ENCODE measurements at places on chromosomes 7 and 10.

DNA sequence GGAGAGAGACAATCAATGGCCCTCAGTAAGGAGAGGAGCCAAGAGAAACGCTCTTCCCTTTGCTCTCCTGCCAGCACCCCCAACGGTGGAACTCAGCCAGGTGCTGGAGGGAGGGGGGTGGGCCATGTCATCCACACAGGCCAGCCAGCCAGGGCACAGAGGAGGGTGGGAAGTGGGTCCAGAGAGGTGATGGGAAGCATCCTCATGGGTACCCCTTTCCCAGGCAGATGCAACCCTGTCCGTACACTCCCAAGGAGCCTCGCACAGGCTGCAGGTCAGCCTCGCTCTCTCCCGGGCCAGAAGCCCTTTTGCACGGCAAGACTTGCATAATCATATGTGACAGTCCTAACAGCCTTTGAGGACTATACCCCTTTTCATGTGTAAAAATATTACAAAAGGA lies 142.0 kb upstream of the NAMPT start:
- no peak for DNase-seq

DNA sequence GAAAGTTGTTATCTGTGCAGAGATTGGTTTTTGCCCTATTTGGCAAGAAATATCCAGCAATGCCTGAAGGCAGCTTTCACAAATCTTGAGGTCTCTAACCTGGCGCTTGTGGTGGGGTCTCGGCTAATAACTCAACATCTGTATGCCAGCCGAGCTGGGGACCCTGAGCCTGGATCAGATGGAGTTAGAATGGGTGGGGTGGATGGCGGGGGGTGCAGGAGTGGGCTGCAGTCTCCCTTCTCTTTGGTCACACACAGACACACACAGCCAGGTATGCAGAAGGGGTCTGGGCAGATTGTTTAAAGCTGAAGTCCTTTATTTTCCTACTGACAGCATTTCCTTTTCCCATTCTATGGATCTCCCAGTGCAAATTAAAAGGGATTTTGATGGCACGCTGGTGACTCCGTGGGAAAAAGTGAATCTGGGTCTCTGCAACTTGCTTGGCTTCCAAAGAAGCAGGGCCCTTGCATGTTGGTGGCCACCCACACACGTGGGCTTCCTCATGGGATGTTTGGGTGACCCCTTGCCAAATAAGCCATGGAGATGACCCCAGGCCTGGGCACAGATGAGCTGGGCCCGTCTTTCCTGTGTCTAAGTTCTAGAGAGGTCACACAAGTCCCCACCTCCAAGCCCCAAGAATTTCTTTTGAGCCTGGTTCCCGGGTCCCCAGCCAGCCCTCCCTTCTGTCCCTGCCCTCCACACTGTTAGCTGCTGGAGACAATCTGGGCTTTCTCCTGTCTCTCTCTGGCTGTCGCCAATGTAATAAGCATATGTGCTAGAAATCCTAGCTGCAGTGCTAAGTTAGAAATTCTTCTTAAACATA lies 39.9 kb upstream of the EMX2 start:
- no peak for DNase-seq

- no peak for DNase-seq
Measured at GRCh38 chr7:1721047-1721690, 51.1 kb downstream of the ELFN1 start.

DNA sequence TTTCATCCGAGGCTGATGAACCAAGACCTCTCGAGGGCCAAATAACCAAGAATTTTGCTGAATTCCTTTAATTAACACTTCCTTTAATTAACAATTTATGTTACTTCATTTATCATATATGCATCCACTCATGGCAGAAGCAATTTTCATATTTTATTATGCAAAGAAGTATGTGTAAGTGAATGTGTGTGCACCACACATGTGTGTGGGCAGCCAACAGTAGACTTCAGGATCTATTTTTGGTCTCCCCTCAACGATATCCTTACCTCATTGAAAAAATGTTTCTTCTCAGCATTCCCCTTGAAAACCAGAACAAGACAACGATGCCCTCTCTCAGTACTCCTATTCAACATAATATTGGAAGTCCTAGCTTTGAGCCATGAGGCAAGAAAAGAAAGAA lies 96.8 kb downstream of the ICA1 start:
- DNase-seq: no peak

DNA sequence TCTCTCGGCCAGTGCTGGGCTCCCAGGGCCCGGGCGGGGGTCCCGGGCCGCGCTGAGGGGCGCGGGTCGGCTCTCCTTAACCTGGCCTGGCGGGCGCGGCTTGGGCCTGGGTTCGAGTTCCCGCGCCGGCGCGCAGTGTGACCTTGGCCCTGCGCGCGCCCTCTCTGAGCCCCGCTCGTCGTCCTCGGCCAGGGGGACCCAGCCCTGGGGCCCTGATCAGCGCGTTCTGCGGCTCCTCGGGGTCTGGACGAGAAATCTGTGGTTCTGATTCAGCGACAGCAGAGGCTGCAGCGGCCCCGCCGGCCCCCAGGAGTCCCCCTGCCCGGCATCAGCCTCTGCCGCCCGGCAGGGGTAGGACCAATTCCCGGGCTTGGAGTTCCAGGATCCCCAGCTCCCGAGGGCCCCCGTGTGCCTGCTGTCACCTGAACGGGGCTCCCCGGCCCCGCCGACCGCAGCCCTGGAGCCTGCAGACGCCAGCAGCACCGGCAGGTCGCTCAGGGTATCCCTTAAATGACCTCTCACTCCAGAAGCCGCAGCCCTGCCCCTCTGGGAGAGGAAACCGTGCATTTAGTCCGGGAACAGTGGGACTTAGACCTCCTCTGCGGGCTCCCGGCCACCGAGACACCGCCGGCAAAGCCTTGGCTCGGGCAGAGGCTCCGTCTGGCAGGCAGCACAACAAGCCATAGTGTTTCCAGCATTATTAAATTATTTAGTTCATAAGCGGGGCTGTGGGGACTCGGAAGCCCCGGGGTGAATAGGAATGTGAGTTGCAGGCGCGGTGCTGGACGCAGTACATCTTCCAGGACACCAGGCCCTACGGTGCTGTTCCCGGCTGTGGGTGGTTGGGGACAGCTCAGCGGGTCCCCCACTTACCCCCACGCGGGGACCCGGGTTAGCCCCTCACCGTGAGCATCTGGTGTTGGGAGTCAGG lies 572 bp downstream of the CHST12 start:
- DNase-seq: no peak

DNA sequence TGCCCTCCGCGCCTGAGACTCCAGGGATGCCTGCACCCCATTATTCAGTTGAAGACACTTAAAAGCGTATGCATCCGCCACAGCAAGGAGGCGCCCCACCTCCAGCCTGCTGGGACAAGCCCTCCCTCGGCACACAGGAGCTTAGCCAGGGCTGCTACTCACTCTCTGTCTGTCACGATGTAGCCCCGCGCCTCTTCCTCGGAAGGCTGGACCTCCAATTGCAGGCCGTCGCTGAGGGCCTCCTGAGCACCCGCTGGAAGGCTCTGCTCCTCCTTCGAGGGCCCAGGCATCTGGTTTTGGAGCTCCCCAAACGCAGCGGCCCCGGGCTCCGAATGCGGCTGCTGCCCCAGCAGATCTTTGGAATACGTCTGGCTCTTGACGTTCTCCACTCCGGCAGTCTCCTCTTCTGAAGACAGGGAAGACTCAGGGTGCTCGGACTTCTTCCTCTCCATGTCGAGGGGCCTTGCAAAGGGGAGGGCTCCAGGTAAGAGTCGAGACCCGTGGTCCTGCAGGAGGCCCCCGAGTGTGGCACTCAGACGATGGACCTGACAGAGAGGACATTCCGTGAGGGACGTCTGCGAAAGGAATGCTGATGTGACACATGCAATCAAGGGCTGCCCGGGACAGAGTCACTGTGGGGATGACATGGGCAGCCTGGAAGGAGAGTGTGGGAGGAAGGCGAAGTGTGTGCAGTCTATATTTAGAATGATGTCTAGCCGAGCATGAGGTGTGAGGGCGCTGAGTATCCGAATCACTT lies 453.9 kb downstream of the PTPRN2 start:
- no peak for DNase-seq

GRCh38 chr10:95790982-95791381 lies 35.0 kb downstream of the ENTPD1 start:
- no peak for DNase-seq

DNA sequence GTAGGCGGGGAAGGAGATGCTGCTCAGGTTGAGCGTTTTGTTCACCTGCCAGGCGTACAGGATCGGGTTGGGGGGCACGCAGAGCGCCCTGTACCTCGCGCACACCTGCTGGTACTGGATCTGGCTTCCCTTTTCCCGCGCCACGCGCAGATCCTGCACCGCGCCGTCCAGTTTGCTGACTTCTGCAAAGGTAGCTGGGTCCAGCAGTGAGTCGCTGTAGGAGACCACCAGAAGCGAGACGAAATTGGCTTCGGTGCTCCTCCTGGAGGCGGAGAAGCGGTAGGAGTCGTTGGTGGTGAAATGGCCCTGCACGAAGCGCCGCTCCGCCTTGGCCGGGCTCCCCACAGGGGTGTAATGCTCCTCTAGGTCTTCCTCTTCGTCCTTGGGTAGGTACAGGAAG lies 90.7 kb upstream of the RAB18 start:
- no peak for DNase-seq

DNA sequence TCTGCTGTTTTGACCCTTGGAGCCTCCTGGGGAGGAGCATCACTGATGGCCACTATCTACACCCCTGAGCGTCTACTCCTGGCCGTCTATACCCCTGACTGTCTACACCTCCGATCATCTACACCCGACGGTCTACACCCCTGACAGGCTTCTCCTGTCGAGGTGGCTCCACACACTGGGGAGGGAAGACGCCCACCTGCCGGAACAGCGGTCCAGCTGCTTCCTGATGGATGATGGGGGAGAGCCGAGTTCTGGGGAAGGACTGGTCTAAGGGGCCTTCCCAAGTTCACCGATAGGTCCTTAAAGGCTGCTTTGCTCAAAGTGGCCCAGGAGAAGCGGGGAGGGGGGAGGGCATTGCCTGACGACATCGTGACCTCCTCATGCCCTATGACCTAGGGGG lies 39.4 kb downstream of the GBX1 start:
- no peak for DNase-seq

- no peak for DNase-seq
Measured at GRCh38 chr7:95788884-95789283, 16.5 kb downstream of the DYNC1I1 start.

DNA sequence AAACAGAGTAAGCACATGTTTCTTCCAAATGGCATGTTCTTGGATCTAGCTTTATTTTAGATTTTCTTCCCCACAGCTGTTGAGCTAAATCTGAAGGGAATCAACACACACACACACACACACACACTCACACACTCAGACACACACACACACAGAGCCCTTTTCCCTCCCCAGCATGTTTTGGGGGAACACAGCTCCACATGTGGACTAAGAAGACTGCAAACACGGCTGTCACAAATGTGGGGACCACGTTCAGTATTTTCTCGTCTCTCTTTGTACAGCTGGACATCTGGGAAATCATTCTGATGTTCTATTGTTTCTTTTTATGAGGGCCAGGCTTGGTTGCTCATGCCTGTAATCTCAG lies 116.3 kb downstream of the ABLIM1 start:
- DNase-seq: no peak

GRCh38 chr7:85564861-85565260 lies 378.0 kb upstream of the SEMA3D start:
- no peak for DNase-seq

GRCh38 chr10:132124201-132124920 lies 58.6 kb downstream of the JAKMIP3 start:
- DNase-seq: no peak

DNA sequence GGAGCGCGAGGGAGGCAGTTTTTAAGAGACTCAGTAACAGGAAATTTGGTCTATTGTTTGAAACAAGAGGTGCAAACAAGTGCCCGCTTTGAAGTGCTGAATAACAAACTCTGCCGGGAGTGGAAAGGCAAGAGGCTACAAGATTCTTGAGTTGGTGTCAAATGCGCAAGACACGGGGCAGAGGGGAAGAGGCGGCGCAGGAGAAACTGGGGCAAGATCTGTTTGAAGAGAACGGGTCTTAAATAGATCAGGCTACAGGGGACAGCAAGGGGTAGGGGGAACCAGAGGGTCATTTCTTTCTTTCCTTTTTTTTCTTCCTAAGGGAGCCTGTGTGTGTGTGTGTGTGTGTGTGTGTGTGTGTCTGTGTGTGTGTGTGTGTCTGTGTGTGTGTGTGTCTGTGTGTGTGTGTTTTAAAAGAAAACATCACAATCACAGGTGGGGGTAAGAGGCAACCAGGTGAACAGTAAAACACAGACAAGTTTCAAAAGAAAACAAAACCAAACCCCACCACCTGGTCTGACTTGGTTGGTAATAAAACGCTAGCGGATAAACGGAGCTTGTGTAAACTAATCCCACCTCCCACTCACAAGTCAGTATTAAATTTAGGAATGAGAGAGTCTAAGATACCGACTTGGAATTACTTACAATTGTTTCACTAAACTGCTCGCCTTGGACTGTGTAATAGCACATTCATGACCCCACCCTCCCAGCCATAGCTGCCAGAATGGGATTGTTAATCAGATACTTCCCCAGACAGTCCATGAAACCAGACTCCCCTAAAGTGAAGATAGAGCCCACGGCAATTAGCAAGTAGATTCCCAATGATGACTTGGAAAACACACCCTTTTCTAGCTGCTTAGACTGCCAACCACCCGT lies 13.1 kb upstream of the CUX1 start:
- DNase-seq: no peak

DNA sequence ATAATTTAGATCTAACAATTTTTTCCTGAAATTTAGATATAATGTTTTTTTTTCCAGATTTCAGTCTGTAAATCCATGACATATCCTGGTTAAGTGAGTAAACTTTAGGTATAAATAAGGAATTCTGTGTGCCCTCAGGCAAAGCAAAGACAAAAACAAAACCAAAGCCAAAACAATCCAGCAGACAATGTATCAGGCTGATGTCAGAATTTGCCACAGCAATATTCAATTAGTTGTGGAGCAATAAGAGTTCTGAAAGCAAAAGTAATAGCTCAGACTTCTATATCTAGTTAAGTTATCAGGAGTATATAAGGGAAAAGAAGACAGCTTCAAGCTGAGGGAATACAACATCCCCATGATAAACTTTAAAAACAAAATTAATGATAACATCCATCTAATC lies 82.0 kb downstream of the MKX start:
- DNase-seq: no peak

GRCh38 chr7:138313829-138314178 lies 146.3 kb upstream of the TRIM24 start:
- DNase-seq: no peak

DNA sequence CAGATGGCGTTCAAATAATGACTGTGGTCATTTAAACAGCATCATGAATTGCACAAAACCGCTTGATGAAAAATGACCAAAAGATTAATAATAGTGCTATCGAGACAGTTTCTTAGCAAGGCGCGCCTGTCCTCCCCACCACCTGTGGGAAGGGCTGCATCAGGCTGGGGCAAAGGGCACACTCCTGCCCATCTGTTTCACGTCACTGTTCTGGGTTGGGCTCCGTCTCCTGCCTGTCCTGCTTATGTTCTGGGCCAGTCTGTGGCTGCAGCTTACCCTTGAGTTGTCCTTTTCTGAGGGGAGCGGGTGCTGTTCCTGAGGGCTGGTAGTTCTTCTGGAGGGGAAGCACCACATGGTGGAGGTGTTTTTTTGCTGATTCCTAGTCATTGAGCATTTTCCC lies 13.3 kb downstream of the RBM17 start:
- DNase-seq: no peak

- no peak for DNase-seq
Measured at GRCh38 chr10:36344240-36345174, 702.4 kb upstream of the FZD8 start.

- DNase-seq: no peak
Measured at GRCh38 chr7:120725376-120726039, 132.4 kb downstream of the TSPAN12 start.
